ENCODE measurements at places on chromosomes 13 and 19.

GRCh38 chr19:1851654-1852580, 3.6 kb upstream of the REXO1 start:
- DNase-seq = no peak

DNA sequence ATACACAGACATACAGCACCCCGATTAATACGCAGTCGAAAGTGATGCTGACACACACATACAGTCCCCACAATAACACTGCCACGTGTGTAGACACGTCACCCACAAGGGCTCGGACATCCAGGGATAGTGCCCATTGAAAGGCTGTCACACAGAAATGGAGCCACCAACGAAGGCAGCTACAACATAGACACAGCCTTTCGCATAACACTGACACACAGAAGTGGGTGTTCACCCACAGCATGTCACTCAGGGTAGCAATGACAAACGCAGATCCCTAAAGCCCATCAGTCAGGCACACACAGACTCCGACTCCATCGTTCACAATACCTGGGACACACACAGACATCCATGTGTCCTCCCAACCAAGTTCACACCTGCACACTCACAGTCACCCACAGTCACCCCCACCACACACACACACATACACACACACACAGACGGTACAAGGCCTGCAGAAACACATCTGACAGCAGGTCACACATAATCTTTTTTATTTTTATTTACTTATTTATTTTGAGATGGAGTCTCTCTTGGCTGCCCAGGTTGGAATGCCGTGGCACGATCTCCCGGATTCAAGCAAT, 10.4 kb upstream of the NANOS3 start:
- DNase-seq = no peak

DNA sequence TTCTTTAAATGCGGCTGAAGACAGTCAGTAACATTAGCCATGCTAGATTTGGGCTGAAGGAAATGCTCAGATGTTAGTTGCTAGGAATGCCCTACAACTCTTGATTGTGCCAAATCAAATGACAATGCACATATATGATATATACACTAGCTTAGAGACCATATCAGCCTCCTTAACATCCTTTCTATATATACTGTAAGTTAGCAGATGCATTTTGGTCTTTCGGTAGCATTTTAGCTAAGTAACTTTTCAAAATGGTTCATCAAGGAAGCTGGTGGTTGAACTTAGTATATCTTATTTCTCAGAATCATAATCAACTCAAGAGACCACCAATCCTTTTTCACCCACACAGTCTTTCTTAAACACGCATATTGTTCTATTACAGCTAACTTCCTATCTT, 14.1 kb upstream of the ENOX1 start:
- DNase-seq = no peak

- peak; percentile 20 for DNase-seq
Measured at GRCh38 chr13:42041011-42041683, 7.3 kb upstream of the DGKH start.

DNA sequence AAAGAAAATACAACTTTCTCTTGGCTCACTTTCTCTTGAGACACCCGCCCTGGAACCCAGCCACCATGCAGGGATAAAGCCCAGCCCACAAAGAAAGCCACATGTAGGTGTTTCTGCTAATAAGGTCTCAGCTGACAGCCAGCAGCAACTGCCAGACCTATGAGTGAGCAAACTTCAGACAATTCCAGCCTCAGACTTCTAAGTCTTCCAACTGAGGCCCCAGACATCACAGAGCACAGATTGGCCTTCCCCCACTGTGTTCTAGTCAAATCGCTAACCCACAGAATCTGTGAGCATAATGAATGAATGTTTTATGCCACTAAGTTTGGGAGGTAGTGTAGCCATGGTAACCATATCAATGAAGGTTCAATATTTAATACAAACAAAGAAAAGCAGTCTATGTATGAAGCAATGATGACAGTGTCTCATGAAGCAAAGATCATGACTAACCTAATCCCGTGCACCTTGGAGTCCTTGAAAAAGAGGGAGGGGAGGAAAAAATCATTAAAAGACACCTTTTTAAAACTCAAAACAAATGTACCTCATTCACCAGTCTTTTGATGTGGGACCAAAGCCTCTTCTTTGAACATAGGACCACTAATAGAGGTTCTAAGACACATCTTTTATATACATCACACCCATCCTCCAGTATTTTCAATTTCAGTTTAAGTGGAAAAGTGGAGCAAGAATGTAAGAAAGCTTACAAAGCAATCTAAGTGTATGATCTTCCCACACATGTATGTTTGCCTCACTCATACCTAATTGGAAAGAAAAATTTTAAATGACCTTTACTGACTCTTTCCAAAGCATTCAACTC, 6.2 kb downstream of the MRPS31 start:
- peak; percentile 58 for DNase-seq

- DNase-seq = no peak
Measured at GRCh38 chr13:101140087-101140770, 276.1 kb downstream of the NALCN start.

- peak; percentile 65 for DNase-seq
Measured at GRCh38 chr19:51904331-51905165, at the start of gene ZNF649. Gene ZNF649 (minus strand): TSS chr19:51905017. CDS start chr19:51900107, 4,910 bp downstream.

DNA sequence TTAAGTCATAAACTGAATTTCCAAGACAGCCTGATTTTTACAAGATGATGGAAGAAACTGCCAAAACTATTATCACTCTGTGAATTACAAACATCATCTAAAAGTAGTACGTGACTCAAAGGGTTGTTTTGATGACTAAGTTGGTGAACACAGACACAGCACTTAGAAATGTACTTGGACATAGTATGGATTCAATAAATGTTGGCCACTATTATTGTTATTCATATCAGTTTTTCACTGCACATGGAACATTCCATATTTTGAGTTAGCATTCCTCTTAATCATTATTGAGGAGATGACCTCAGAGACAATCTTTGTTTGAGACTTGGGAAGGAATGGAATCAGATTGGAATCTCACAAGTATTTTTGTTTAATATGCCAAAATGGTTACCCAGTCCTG, 172.9 kb downstream of the OXGR1 start:
- no peak for DNase-seq

GRCh38 chr13:29957320-29957719, 106.9 kb upstream of the UBL3 start:
- DNase-seq = no peak

GRCh38 chr13:111132948-111133347, 17.8 kb downstream of the ARHGEF7 start:
- DNase-seq = no peak

DNA sequence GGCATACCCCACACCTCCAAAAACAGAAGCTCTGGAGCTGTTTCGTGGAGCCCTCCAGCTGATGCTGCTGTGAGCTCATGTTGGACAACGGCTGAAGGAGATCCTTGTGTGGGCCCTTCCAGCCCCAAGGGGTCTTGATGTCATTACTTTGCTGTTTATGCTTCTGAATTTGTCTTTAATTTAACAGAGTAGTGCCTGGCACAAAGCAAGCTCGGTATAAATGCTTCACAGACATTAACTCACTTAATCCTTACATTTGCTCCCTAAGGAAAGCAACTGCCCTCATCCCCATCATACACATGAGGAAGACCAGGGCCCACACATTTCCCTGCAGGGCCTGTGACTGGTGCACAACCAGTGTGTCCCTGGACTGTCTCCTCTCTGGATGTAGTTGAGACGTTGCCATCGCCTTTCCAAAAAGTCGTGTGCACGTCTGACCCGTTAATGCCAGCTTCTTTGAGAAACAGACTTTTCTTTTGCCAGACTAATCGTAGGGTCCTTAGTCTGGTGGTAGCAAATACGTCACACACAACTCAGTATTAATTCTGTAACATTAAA, 7.6 kb downstream of the COL4A1 start:
- DNase-seq = no peak

- no peak for DNase-seq
Measured at GRCh38 chr13:105655046-105655445, 880.4 kb downstream of the EFNB2 start.

DNA sequence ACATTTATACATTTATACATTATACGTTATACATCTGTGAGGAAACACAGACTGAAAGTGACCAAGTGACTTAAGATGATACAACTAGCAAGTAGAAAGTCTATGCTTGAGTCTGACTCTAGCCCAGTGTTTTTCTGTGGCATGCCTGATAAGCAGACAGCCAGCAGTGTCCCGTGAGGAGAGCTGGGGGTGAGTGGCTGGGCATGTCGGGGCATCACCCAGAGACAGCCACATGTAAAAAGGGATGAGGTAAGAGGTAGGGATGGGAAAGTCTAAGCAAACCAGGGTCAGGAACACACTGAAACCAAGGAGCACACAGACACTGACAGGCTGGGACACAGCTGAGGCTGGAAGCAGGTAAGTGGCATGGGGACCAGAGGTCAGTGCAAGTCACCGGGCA, 333.2 kb downstream of the FOXO1 start:
- DNase-seq = no peak

DNA sequence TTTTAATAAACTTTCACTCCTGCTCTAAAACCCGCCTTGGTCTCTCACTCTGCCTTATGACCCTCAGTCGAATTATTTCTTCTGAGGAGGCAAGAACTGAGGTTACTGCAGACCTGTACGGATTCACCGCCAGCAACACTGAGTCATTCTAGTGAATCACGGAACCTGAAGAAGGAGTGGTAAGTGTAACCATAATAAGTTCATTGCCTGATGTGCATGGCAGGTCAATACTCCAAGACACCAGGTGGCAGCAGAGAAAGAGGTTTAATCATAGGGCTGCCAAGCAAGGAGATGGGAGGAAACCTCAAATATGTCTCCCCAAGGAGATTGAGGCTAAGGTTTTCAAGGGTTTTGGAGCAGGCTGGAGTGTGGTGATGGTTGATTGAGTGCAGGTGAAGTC, 204.3 kb upstream of the IPO5 start:
- no peak for DNase-seq

- no peak for DNase-seq
Measured at GRCh38 chr19:35816846-35817245, 4.2 kb upstream of the PRODH2 start.

DNA sequence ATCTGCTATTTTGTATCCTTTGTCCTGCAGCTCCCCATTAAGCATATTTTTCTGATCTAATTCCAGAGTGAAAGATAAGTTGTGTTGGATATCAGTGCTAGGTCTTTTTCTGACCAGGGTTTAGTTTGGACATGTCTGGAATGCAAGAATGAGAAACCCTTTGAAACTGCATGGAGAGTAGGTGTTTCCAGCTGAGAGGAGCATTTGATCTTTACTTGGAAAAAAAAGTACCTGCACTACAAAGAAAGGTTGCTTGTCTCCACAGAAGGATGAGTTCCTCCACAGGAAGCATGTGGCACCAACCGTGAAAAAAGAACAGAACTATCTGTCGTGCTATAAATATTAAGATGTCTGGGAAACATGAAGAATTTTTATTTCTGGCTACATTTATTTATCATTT, 36.6 kb upstream of the MED4 start:
- no peak for DNase-seq

GRCh38 chr19:41166944-41167804, 25.8 kb upstream of the CYP2S1 start:
- DNase-seq = no peak

- no peak for DNase-seq
Measured at GRCh38 chr19:50497022-50497405, 14.0 kb downstream of the JOSD2 start.

DNA sequence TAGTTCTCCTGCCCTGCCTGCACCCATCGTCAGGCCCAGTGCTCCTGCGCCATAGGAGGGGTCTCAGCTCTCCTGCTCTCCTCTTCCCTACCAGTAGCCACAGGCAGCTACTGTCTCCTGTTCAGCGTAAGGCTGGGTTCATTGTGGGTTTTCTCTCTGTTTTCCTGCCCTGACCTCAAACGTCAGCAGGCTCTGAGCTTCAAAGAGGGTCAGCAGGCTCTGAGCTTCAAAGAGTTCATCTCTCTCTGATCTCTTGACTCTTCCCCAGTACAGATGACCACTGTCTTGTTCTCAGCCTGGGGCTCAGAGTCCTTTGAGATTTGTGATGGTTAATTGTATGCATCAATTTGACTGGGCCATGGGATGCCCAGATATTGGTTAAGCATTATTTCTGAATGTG, 4.6 kb upstream of the CPB2 start:
- no peak for DNase-seq

DNA sequence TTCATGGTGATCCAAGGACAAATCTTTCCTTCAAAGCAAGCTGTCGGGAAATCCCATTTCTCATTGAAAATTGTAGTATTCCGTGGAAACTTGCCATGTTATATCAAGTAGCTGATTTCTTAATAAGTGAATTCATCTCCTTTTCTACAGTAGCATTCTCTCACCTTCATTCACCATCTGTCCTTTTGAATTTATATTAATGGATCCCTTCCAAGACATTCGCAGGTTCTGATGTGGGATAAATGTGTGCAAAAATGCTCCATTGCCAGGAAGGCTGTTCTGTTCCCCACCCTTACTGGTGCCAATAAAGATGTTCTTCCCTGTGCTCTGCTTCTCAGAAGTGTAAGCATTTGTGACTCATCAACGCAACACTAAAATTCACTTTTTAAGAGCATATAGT, 36.2 kb downstream of the AMER2 start:
- DNase-seq = no peak

GRCh38 chr13:101979825-101980224, 422.0 kb downstream of the FGF14 start:
- no peak for DNase-seq

DNA sequence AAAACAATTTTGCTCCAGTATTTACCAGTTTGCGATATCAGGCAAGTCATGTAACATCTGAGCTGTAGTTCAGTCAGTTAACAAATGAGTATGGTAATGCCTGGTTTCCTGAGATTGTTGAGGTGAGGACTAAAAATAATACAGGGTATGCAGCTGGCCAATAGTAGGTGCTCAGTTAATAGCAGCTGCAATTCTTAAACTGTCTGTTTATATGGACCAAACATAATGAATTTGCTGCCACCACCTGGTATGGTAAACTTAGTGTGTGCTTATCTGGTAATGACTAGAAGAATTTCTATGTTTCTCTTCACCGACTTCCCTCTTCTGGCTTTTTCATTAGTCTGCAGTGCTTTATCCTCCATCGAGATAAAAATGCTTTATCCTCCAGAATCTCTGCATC, 9.1 kb downstream of the ZMYM2 start:
- DNase-seq = no peak

DNA sequence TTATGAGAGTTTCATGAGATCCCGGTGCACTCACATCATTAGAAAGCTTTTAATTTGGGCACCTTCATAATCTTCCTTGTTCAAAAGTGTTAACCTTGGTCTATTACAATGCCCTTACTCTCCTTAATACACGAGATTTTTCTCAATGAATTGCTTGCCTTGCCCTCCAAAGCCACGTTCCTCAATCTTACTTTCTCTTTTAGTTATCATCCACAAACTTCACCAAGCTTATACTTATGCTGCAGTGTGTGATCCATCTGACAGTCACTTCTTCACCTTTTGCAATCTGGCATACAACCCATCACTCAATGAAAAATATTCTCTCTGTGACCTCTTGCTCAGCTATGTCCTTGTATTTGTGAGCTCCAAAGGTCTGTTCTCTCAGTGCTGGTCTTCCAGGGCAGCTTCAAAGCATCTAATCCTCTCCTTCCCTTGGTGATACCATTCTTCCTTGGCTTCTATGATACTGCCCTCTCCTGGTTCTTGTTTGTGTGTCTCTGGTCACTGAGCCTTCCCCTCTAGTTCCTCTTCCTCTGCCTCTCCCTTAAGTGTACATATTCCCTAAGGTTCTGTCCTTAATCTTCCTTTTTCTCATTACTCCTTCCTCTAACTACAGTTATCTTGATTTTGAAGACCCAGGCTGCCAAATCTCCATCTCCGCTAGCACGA, 202.2 kb upstream of the STARD13 start:
- no peak for DNase-seq
